ENCODE measurements at places on chromosomes 11 and 22.

DNA sequence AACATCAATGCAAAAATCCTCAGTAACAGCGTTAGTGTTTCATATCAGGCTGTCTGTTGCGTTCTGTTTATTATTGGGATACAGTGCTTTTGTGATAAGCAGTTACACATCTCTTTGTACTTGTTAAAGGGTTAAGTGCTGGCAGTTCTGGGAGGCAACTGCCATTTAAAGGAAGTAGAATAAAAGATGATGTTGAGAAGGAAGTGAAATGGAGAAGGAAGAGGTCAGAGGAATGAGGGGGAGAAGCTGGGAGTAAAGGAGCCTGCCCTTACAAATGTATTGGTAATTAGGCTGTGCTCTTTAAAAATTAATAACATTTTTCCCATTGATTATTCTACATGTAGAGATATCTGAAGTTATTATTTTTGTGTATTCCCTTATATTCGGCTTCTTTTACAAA lies 674.7 kb downstream of the NTM start:
- no peak for DNase-seq

DNA sequence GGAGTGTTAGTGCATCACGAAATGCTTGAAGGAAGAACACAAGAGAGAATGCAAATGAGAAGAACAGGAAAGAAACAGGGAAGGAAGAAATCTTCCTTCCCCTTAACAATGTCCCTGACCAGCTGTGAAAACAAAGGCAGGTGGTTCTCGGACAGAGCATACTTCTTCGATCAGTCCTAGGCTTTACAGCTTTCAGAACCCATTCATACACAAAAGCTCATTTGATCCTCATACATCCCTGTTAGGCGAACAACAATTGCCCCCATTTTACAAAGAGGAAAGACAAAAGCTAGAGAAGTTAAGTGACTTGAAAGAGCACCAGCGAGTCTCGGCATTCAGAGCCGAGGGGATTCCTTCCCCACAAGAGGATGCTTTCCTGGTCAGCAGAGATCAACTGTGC lies 57.2 kb upstream of the LRRC55 start:
- DNase-seq: no peak

DNA sequence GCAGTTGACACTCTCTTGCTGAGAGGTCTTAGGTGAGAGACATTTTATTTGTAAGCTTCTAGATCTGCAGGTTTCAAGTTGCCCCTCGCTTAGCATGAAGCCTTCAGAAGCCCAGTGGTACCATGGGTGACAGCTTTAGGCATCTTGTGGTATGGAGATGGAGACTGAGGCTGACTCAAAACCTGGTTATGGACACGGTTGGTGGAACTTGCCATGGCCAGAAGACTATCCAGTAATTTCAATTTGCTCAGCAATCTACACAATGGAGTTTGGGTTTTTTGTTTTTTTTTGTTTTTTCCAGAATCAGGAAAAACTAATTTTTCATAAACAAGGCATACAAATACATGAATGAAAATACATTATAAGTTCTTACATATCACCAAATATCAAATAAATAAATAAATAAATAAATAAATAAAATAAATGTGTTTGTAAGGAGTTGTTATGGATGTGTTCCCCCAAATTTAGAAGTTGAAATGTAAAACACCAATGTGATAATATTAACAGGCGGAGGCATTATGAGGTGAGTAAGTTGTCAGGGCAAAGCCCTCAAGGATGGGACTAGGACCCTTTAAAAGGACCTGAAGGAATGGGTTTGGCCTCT lies 22.6 kb downstream of the ETS1 start:
- DNase-seq: no peak

DNA sequence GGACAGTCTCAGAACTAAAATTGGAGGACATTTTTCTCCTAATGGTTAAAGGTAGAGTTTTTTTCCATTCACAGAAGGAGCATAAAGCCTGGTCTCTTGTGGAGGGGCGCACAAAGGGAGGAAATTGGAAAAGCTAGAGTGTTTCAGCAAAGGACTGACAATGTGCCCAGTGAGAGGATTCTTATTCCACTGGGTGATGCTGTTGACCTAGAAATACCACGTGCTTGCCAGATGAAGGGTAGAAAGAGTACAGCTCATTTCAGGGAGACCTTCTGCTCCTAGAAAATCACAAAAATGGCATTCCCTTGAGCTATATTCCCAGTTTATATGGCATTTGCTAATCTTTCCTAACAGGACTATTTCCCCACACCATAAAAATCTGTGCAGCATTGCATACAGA lies 21.1 kb downstream of the MS4A6E start:
- DNase-seq: no peak

- no peak for DNase-seq
Observed at GRCh38 chr11:72834905-72835304, 20.7 kb downstream of the ATG16L2 start.

DNA sequence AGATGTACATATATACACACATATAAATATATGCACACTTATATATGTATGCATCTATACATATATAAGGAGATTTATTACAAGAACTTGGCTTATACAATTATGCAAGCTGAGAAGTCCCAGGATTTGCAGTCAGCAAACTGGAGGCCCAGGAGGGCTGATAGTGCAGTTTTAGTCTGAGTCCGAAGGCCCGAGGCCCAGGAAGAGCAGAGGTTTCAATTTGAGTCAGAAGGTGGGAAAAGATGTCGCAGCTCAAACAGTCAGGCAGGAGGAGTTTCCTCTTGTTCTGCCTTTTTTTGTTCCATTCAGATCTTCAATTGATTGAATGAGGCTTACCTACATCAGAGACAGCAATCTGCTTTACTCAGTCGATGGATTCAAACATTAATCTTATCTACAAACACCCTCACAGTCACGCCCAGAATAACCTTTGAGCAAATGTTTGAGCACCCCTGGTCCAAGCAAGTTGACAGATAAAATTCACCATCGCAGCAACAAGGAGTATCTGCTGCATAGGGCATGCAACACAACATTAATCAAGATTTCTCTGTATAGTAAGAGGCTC lies 4.0 kb upstream of the SGSM1 start:
- no peak for DNase-seq

DNA sequence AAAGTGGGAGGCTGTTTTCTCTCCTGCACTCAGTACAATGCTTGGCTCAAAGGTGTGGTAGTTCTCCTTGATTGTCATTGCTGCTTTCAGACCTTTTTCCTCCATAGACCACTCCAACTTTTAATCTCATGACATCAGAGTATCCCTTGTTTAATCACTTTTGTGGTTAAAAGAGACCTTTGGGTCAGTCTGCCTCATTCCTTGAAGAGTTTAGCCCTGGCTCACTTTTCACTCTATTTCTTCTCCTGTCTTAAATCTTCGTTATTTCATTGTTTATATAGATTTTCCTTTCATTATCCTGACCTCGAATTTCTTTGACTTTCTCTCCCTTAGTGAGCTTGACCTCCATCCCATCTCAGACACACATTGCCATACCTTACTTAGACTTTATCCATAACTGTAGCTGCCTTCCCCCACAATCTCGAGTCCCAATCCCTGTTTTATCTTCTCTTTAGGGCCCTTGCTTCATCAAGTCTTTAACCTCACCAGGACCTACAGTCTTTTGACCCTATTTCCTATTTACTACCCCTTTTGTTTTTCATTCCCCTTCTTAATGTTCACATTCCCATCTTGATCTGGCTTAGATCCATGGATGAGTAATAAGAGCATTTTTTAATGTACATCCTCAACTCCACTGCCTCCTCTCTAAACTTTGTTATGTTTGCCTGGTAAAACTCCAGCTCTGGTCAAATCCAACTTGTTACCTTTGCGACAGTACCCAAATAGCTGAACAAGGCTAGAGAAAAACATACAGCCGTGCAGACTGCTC lies 9.5 kb downstream of the ATXN10 start:
- no peak for DNase-seq

DNA sequence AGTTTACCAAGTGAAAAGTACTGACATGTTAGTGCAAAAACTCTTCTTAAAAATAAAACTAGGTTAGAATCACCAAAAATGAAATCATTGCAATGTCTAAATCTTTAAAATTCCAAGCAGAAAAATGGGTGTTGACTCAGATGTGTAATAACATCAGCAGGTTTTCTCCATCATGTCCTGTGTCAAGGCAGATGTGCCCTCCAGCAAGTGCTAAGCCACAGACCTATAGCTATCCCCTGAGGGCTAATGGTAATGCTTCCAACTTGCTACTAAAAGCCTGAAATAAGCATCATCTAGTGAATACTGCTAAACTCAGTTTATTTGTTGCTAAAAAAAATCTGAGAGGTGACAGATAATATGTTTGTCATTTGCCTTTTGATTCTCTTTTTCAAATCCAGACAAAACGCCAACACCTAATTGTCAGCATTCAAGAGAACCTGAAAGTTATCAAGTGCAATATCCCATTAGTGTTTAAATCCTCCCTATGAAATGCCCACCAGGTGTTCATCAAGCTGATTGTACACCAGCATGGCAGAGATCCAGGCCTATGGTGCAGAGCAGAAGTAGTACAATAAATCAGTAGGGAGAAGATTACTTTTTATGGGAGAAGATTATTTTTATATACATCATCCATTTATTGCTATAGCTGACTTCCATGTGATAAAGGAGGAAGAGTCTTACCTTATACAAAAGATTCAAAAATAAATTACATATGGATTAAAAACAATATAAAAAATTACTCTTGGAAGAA lies 55.1 kb upstream of the SYT9 start:
- DNase-seq: no peak

GRCh38 chr22:32905400-32905799 lies 103.9 kb downstream of the TIMP3 start:
- DNase-seq: no peak

DNA sequence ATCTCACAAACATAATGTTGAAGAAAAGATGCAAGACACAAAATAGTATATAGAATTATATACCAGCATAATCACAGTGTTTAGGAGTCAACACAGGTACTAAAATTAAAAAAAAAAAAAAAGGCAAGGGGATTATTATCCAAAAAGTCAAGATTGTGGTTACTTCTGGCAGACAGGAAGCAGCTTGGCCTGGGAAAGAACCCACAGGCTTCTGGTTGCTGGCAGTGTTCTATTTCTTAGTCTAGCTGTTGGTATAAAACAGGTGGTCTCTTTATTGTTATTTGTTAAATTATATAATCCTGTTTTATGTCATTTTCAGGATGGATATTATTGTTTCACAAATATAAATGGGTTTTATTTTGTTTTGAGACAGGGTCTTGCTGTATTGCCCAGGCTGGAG lies 54.0 kb downstream of the C11orf58 start:
- no peak for DNase-seq

DNA sequence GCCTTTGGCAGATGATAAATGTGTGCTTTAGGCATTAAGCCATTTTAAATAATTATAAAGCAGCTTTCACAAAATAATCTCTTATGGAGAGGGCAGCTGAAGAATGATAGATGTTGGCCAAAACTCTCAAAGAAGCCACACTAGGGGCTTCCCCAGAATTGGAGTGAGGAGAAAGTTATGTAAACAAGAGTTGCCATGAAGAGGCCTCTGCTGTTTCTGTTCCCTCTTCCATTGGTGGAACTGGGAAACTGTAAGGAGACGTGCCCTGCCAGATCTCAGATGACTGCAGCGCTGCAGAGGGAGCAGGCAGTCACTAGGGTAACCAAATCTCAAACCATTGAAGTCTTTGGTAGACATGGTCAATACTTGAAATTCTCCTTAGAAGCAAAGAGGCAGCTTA lies 19.4 kb upstream of the APLP2 start:
- no peak for DNase-seq

DNA sequence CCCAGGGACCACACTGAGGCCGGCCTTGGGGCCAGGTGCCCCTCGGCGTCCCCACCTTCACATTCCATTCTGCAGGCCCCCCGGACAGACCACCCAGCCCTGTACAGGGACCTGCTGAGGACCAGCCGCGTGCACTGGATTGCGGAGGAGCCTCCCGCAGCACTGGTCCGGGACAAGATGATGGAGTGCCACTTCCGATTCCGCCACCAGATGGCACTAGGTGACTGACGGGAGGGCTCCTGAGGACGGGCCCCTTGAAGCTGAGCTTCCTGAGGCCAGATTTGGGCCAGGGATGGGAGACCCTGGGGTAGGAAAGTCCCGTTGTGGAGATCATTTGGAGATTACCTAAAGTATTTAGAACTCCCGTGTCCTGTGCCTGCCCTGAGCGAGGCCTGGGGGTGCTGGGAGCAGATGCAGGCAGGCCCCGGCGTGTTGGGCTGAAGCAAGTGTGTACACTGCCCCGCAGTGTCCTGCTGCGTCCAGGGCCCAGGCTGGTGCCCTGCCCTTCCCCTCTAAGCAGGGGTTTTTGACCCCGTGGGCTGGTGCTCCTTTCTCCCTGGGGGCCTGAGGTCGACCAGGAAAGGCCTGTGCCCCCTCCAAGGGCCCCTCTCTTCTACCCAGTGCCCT lies 20.0 kb downstream of the TRMU start:
- DNase-seq: peak; percentile 69

GRCh38 chr22:45976254-45977002 lies 534 bp downstream of the WNT7B start:
- no peak for DNase-seq

- no peak for DNase-seq
Observed at GRCh38 chr11:19936461-19936860, 223.8 kb downstream of the DBX1 start.

GRCh38 chr11:130915603-130916237 lies 559 bp downstream of the SNX19 start:
- DNase-seq: no peak

DNA sequence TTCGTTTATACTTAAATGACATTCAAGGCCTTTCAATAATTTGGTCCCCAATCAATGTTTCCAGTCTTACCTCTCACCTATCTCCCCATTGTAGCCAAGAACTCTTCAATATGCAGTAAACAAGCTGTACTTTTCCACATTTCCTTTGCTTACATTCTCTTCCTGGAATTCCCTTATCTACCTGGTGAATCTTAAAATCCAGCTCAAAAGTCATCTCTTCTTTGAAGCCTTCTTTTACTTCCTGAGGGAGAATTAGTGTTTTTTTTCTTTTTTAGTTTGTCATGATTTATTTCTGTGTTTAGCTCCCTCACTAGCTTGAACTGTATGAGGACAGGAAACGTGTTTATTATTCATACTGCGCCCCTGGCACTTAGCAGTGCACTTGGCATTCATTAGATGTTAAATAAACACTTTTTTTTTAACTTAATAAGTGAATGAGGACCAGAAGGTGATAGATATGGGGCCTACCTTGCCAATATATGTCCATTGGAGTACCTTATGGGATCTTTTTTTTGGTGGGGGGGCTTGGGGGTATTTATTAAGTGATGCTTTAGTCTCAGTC lies 4.9 kb upstream of the PTS start:
- no peak for DNase-seq

Measured in 8988T (cell line).